Activated CD4-positive, alpha-beta T cell treated with anti-CD3 and anti-CD28 coated beads for 24 hours (primary cell): ENCODE measurements at places on chromosomes 3 and 15.

DNA sequence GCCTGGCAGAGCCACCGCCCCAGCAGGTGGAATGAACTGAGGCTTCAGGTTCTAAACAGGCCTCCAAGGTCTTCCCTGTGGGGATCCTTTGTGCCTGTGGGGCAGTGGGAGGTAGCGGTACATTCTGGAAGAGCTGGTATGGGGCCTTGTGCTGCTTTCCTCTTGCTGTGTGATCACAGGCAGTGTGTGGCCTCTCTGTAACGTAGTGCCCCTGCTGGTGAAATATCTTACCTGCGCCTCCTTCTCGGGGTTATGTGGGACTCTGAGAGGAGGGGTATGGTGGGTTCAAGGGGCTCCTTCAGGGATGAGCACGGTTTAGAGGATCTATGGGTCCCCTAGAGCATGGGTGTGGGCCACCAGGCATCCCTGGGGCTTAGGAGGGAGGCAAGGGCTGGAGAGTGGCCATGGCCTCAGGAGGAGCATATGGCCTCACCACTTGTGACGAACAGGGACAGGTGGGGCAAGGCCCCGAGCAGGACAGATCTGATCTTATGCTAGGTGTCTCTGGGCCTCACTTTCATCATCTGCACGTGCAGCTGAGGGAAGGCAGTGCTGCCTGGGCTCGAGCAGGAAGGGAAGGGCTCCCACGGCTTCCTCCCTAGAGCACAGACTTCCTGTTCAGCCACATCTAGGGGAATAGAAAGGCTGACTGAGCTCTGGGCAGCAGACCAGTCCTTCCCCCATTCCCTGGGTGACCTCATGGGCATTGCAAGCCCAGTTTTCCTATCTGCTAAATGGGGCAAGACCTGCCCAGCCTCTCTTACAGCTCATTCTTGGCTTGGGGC, 1.9 kb upstream of the ALS2CL start:
- no peak for DNase-seq

- DNase-seq: no peak
Measured at GRCh38 chr15:94404733-94405283, 173.4 kb downstream of the MCTP2 start.

DNA sequence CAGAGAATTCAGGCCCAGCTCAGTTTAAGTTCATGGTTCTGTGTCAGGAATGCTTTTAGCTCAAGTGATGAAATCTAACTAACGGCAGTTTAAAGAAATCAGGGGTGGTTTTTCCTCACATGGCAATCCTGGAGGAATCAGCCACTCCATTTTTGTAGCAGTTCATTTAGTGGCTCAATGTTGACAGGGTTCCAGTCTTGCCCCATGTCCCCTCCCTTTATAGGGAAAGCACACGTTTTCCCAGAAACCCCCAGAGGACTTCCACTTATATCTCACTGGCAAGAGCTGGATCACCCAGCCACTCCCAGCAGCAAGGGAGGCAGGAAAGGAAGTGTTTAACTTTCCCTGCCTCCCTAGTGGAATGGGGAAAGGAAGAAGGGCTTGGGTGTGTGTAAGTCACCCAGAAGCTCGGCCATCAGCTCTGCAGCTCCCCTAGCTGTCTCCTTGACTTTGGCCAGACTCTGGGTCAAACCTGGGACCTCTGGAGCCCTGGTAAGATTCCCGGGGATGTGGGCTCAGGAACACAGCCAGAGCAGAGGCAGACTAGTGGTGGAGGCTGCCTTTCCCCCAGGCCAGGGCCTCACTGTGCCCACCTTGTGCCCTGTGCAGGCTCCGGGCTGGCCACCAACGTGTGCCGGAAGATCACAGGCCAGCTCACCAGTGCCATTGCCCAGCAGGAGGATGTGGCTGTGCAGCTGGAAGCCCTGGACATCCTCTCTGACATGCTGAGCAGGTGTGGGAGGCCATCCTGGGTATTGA, 11.3 kb downstream of the CAND2 start:
- DNase-seq: no peak

- no peak for DNase-seq
Measured at GRCh38 chr3:188440340-188440972, 286.5 kb downstream of the LPP start.

DNA sequence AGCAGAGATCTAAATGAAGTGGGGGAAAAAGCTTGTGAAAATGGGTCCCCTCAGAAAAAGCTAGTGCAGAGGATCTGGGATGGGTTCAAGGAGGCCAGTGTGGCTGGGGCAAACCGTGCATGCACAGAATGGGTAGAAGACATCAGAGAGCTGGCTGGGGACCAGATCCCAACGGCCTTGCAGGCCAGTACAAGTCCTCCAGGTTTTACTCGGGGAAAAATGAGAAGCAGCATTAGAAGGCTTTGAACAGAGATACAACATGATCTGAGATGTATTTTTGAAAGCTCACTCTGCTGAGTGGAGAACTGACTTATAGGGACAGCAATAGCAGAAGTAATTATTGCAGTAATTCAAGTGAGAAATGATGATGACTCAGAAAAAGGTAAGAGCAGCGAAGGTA, 114.5 kb downstream of the HERC1 start:
- no peak for DNase-seq

GRCh38 chr15:40088929-40089755, 19.5 kb downstream of the BMF start:
- DNase-seq: no peak

DNA sequence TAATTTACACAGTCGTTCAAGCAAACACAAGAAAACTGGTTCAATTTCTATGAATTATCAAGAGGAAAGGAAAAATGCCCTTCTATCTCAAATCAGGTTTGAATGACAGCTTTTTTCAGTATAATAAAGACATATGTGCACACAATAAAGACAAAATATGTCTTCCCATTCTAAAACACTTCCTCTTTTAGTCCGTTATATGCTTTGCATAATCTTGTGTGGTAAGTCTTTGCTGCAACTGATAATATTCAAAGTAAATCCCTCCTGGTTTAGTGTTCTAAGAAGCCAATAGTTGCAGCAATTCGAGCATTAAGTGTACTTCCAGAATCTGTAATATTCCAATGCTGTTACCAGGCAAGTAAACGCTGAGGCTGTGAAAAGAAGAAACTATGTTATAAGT, 43.7 kb upstream of the MAPKBP1 start:
- no peak for DNase-seq
